ENCODE measurements at places on chromosomes 7 and 10. TPM values are rescaled to one million over a fixed set of nuclear protein-coding genes. Genes with fewer than 3 reads are reported as not detected.
A peak's percentile ranks its signal among the peaks of the same experiment; 100 is the strongest.

- DNase-seq = no peak
These were observed 77.3 kb upstream of the TCF7L2 start for GRCh38 chr10:112872728-112873127.

Gene IFIT2
- 3.6 TPM for total RNA-seq

- no peak for DNase-seq
These were observed 263.1 kb upstream of the PITRM1 start for GRCh38 chr10:3435671-3436070.

DNA sequence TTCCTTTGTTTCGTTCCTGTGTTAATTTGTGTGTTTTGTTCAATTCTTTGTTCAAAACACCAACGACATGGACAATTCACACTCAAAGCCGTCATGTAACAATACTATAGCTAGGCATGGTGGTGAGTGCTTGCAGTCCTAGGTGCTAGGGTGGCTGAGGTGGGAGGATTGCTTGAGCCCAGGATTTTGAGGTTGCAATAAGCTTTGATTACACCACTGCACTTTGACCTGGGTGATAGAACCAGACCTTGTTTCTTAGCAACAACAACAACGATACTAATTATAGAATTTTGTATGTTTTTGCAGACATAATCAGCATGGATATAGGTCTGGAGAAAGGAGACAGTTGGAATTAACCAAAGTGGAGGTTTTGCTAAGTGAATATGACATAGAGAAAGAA, 936.2 kb downstream of the PCDH15 start:
- no peak for DNase-seq

GRCh38 chr10:120748519-120748918, 102.6 kb upstream of the WDR11 start:
- DNase-seq = no peak

- peak; percentile 58 for DNase-seq
These were observed 14.1 kb downstream of the NRCAM start for GRCh38 chr7:108442039-108442568.

GRCh38 chr10:24579906-24580305, 143.8 kb downstream of the ARHGAP21 start:
- no peak for DNase-seq

GRCh38 chr10:119439922-119440321, 102.6 kb downstream of the RGS10 start:
- no peak for DNase-seq

DNA sequence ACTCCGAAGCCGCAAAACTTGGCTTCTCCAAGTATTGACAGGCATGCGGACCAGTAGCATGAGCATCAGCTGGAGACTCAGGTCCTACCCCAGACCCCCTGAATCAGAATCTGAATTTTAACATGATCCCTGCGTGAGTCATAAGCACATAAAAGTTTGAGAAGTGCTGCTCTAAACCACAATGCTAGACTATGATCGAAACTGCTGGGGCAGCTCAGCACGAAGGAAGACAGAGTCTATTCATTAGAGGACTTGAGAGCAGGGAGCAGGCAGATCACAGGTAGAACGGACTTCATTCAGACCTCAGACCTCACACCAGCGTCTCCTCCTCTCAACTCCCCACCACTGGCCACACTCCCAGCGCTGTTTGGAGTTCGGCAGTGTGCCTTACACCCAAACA, 16.9 kb downstream of the CAMK2G start:
- DNase-seq = no peak

DNA sequence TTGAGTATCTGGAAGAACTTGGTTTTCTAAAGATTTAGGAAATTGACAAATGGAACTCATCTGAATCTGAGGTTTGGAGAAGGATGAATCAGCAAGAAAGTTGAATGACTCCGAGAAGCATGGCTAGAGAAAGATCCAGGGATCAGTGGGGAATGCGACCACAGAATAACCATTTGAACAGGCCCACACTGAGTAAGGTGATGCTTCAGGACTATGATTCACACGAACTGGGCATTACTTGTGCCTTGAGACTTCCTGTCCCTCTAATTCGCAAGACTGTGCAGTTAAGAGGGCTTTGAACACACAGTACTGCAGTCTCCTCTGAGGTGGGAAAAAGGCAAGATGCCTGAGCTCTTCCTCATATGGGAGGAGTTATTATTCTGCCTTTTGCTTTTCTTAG, 395.5 kb upstream of the POM121L12 start:
- no peak for DNase-seq

GRCh38 chr10:115814542-115814941, 458.5 kb downstream of the GFRA1 start:
- DNase-seq = no peak

Gene HMX2
- not detected for total RNA-seq

Gene ZNF22
- total RNA-seq = 22.4 TPM

- no peak for DNase-seq
These were observed 45.9 kb upstream of the PDK4 start for GRCh38 chr7:95642173-95642572.

DNA sequence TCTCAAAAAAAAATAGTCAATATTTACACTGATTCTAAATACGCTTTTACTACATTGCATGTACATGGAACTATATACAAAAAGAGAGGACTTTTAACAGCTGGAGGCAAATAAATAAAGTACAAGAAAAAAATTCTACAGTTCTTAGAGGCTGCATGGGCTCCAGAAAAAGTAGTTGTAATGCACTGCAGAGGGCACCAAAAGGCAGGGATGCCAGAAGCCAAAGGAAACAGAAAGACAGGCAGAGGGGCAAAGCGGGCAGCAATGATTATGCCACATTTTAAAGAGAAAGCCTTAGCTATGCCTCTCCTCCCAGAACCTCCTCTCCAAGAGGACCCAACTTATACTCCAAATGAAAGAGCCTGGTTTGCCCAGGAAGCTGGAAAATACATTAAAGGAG, 11.6 kb upstream of the ADCK2 start:
- DNase-seq = no peak

Gene LHFPL3
- total RNA-seq = not detected

GRCh38 chr7:157612009-157612663, 275.3 kb downstream of the DNAJB6 start:
- DNase-seq = no peak

Gene A1CF
- not detected for total RNA-seq

DNA sequence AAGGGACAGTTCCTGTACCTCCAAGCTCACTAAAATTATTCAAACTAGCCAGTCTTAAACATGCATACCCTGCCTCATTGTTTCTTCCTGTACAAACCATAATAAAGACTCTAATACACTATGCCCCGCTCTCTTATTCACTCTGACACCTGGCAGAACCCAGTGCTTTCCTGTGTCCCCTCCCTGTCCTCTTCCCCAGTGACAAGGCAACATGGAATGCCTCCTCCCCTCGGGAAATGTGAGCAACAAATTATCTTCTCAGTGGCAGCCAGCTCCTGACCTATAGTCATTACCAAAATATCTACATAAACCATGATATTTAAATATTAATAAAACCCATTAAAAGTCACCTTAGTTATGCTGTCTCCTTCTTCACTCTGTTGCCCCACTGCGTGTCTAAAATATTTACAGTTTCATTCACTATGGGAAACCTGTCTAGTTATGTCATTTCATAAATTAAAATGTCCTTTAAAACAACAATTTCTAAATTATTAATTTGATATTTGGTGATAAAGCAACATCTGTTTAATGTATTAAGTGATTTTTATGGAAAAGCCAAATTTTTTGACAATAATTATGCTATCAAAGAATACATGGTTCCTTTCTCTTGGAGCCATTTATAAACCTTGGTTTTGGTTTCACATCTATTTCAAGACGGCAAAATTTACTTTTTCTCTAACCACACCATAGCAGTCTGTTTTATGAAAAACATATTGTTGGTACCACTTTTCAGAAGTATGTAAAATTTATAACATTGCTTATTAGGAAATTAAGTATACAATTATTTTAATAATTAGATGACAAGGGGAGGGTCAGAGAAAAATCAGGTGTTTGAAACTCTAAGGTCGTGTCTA, 1355.2 kb downstream of the XPNPEP1 start:
- DNase-seq = no peak

GRCh38 chr7:139908792-139909191, 79.7 kb downstream of the TBXAS1 start:
- DNase-seq = no peak

DNA sequence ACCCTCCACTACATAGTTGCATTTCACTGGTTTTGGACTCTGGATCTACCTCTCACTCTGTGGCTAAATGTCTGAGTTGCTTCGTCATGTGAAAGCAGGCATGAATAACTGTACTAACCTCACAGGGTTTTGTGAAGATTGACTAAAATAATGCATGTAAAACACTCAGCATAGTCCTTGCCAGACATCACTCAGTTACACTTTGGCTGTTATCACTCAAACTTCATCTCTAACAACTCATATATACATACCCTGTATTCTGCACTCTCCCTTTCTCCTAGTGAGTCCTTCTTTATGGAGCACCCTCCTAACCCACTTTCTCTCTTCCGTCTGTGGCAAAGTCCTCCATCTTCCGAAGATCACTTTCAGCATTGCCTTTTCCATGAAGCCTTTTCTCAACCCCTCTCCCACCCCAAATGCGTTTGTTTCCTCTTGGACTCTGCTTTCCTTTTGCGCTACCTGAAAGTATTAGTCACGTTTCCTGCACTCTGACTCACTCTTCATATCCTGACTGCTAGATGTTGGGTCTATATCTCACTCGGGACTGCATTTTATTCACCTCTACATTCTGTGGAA, 72.6 kb downstream of the OSBPL3 start:
- DNase-seq = peak; percentile 88

GRCh38 chr7:154777023-154777422, 225.9 kb downstream of the PAXIP1 start:
- DNase-seq = no peak

Gene TCF7L2
- total RNA-seq = 14.8 TPM

- DNase-seq = no peak
These were observed 731.8 kb downstream of the PHTF2 start for GRCh38 chr7:78530351-78530750.

Gene STAG3
- total RNA-seq = 0.83 TPM

- no peak for DNase-seq
These were observed 35.3 kb upstream of the AGR2 start for GRCh38 chr7:16840094-16840493.

GRCh38 chr10:132657127-132657706, 119.6 kb downstream of the INPP5A start:
- no peak for DNase-seq

DNA sequence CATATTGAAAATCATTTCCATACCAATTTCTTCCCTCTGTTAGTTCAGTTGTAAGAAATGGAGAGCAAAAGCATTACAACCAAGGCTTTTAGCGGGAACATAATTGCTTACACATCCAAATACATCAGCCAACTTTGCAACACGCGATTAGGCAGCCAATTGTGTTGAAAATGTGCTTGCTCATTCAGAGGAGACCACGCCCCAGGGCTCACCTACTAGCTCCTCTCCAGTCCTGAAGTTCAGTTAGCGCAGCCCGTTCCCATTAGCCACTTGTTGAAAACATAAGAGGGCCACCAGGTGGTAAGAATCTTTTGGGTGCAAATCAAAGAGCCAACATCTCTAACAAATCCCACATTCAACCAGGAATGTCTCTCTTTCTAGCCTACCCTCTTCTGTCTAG, 213.2 kb upstream of the MDFIC start:
- DNase-seq = no peak

GRCh38 chr10:54903745-54904144, 102.7 kb upstream of the PCDH15 start:
- no peak for DNase-seq

- no peak for DNase-seq
These were observed 85.8 kb downstream of the GRK5 start for GRCh38 chr10:119292968-119293760.

GRCh38 chr7:1741751-1742554, 71.9 kb downstream of the ELFN1 start:
- peak; percentile 33 for DNase-seq

Gene PLAC9
- total RNA-seq = 2.1 TPM

DNA sequence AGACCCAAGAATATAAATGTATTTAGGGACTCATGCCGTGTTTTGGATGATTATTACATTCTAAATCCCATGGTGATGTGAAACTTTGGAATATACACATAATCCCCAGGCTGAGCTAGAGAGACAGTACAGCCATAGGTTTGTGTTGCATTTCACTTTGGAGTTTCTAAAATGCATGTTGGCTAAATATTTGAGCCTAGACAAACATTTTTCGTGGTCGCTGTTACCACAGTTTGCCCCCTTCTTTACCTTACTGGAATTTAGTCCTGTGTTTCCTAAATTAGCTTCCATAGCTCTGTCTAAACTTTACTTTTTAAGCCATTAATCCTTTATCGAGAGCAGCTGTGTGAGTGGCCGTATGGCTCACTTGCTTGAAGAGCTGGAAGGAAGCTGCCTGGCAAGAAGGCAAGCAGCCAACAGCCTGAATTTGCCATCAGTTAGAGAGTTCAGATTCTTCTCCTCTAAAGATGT, 192.0 kb downstream of the BICC1 start:
- DNase-seq = no peak

- DNase-seq = no peak
These were observed 11.0 kb downstream of the TBATA start for GRCh38 chr10:70773965-70774809.

GRCh38 chr7:71132127-71132376, at the start of gene GALNT17:
Gene GALNT17, plus strand, starts transcription at chr7:71132144.
- no peak for DNase-seq

Gene KEL
- total RNA-seq = not detected

GRCh38 chr10:11074536-11075267, 57.0 kb downstream of the CELF2 start:
- DNase-seq = no peak

Gene CHAT
- total RNA-seq = not detected

- DNase-seq = no peak
These were observed 13.3 kb upstream of the AKR1B10 start for GRCh38 chr7:134514106-134514505.

Measured in PC-9 (cell line).